ENCODE measurements at places on chromosomes 13 and 19.

- DNase-seq = no peak
These were observed 1.1 kb downstream of the AKAP8L start for GRCh38 chr19:15417699-15418098.

GRCh38 chr13:26465514-26465913, 92.0 kb upstream of the WASF3 start:
- no peak for DNase-seq

GRCh38 chr13:95754069-95754468, 77.1 kb downstream of the DNAJC3 start:
- DNase-seq = no peak

DNA sequence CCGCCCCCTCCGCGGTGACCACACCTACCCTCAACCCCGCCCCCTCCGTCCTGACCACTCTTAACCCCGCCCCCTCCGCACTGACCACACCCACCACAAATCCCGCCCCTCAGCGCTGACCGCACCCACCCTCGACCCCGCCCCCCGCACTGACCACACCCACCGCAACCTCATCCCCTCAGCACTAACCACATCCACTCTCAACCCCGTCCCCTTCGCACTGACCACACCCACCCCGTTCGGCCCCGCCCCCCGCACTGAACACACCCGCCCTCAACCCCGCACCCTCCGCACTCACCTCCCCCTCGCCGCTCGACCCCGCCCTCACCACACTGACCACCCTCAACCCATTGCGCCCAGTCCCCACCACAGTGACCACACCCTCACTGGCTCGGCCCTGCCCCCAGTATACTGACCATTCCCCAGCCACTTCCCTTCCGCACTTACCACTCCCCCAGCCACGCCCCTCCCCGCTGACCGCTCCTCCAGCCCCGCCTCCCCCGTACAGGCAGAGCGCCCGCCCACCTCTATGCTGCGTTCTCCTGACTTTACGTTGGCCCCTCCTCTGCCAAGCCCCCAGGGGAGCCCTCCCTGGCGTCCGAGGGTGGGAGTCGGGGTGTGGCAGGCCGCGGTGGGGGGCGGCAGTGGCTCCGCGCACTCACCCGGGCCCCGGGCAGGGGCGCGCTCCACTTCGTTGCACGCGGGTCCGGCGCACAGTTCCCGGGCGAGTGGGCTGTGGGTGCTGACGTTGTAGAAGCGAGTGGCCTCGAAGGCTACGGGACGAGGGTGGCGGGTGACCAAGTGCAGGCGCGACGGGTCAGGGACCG, 8.4 kb downstream of the F2RL3 start:
- no peak for DNase-seq

DNA sequence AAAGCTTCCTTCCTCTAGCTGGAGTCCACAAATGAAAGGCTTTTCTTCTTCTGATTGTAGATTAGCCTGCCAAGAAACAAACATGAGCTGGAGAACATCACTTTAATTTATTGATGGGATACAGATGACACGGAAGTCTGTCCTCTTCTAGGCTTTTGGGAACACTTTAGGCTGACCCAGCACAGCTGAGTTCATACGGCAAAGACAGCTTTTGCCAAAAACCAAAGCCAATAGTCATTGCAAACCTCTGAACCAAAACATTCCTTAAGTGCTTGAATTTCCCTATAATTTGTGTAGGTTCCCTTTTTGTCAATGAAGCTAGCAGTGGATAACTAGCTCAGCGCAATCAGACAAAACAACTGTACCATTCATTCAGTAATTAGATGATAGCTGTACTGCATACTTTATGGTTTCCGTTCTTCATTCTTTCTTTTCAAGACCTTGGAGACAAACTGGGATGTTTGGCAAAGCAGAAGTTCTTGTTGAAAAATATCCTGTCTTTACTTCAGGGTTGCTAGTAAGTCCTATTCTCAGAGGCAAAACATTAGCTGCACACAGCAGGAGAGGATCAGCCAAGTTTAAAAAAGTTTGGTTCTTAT, 95.7 kb upstream of the SPRY2 start:
- no peak for DNase-seq

DNA sequence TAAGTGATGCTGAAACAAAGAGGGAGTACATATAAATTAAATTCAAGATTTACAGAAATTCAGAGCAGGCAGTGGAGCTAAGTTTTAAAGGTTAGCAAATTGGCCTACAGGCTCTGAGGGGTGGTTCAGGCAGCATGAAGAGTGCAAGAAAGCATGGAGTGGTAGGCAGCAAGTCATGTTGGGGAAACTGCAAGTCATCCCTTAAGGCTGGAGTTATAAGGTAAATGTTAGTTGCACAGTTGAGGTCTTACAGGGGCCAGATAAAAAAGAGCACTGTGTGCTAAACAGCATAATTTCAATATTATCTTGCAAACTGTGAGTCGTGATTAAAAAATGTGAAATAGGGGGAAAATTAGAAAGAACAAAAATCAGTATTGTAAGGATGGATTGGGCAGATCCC, 106.2 kb downstream of the VWA8 start:
- no peak for DNase-seq
